ENCODE measurements at places on chromosomes 2 and 18.

DNA sequence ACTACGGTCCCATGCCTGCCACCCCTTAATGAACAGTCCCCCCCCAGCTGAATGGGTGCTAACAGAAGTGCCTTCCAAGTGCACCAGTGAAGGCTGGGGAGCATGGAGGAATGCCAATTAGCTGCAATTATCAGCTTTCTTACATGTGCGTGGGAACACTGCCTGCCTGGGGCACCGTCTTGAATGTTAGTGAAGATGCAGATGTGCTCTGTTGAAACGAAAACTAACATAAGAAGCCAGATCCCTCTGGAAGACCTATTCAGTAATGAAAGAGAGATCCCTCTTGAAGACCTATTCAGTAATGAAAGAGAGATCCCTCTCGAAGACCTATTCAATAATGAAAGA is 154.5 kb downstream of the CLIP4 start:
- DNase-seq: no peak

DNA sequence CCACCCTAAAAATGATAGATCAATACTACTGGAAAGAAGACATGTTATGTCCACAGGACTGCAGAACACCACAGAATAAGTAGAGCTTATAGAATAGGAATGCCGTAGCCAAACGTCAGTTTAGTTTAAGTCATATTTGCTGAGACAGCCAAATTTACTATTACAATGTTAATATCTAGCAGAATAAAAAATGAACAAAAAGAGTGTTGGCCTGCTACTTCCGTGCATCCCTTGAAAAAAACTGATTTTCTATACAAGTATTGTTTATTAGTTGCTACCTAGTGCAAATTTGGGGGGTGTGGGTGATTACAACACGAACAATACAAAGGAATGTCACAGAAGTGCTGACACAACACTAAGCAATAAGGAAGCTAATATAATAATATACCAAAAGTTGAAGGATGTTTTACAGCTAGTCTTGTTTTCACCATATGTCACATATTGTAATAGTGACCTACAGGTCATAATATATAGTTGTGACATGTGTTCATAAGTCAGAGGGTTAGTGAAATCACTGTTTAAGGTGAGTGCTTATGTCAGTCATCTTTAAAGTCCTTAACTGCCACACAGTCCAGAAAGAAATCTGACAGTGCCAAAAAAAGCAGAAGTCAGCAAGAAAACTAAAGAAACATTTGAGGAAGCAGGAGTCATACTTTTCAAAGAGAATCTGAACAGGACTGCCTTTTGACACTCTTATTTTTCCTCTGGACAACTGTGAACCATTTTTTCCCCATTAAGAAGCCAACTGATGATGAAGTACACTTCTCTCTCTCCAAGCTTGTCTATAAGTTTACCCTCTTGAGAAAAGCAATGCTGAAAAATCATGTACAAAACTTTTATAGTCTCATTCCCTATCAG is 376.4 kb downstream of the ZEB2 start:
- DNase-seq: no peak

DNA sequence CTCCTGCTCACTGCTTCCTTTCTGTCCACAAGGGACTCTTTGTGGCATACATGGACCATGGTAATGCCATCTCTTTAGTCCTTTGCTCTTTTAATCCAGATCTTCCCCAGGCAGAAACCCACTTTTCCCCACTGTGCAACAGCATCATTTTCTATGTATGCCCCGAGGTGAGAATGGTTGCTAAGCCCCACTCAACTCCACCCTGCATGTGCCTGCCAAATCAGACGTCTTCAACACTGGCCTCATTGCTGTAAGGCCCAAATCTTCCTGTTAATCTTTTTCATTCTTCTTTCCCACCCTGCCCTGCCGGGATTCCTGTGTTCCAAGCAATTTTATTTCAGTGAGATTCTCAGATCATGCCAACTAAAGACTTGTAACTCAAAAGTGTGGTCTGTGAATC is 328.4 kb downstream of the PAX3 start:
- DNase-seq: no peak

DNA sequence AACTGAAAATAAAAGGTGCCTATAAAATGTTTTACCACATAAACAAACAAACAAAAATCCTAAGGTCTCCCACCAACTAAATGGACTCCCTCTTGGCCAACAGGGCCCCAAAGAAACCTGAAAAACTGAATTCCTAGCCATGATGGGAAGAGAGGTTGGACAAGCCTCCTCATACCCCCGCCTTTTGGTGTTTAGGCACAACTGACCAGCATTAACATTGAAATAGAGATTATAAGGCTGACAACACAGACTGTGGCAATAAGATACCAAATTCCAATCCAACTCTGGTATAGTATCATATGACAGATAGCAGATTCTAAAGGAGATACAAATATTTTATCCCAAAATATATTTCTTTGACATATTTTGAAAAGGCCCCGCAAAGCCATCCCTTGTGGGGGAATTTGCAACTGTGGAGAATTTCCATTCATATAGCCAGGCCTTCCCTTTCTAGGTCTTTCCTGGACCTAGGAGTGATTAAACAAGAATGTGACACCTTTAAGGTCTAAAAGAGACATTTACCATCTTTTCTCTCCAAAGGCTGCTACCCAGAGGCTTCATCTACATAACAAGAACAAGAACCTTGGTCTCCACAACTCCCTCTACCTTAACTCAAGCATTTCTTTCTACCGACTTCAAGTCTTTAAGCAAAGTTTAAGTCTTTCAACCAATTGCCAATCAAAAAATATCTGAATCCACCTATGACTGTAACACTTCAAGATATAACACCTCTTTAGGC is 80.0 kb downstream of the CHN1 start:
- no peak for DNase-seq

DNA sequence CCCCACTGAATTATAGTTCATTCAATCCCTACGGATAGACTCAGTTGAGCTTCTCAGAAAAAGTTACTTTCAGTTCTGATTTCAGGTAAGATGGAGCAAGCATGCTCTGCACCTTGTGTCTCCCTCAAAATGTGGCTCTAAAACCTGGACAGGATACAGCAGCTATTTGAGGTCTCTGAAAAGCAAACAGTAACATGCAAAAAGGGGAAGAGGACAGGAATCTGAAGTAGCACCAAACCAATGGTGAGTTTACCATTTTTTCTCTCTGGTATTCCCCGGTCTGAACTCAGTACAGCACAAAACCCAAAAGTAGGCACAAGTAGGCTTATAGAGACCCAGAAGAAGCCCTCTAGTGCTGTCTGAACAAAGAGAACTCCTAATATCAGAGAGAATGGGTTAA is 34.1 kb downstream of the LANCL1 start:
- no peak for DNase-seq

- DNase-seq: no peak
Measured at GRCh38 chr2:86825693-86826381, 35.1 kb upstream of the CD8A start.

DNA sequence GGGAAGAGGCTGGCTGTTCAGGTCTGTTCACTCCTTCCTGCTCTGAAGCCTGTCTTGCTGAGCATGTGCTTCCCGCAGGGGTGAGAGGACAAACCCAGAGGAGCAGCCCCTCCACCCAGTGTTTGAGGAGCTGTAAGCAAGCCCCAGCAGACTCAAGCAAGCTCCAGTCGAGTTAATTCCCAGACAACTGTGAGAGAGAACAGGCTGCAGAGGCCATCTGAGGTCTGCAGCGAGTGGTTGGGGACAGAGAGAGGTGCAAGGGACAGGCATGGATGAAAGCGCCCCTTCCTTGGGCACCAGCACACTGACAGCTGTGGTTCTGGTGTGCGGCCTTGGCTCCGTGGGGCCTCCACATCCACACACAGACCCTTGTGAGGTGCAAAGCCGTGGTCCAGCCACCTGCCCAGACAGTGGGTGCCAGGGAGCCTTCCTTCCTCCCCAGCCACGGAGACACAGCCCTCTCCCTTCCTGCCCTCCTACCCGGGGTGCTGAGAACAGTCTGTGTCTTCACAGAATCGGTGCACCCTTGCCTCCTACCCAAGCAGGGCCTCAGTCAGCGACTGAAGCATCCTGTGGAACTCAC is 36.2 kb downstream of the MAL start:
- no peak for DNase-seq

- DNase-seq: no peak
Measured at GRCh38 chr2:11842336-11842735, 95.9 kb downstream of the LPIN1 start.

DNA sequence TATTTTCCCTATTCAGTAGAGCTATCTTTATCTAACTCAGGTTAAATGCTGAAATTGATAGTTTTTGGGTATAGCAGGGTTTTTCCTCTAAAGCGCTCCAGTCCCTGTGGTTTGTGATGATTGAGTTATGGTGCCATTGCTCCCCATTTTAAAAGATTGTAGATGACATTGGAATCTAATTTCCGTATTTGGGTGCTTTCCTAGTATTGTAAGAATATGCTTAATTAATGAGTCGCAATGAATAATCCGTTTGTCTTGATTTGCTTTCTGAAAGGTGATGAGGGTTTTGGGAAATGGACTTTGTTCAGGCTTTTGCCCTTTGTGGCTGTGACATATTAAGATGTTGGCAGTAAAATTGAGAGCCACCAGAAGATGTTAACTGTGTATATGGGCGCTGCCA is 3.9 kb downstream of the RPS7 start:
- DNase-seq: no peak

DNA sequence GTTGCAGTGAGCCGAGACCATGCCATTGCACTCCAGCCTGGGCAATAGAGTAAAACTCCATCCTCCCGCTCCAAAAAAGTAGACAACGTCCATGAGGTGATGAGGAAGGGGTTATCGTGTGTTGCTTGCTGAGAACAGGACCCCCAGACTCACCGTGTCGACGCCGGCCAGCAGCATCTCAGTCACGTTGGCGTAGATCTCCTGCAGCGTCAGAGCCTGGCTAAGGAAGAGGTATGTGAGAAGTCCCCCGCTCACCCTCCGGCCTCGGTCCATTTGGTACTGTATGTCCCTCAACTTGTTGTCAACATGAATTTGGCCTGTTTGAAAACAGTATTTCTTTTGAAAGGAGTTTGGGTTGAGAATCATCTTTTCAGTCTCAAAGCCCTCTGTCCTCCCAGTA is 20.9 kb downstream of the CYP27C1 start:
- no peak for DNase-seq

DNA sequence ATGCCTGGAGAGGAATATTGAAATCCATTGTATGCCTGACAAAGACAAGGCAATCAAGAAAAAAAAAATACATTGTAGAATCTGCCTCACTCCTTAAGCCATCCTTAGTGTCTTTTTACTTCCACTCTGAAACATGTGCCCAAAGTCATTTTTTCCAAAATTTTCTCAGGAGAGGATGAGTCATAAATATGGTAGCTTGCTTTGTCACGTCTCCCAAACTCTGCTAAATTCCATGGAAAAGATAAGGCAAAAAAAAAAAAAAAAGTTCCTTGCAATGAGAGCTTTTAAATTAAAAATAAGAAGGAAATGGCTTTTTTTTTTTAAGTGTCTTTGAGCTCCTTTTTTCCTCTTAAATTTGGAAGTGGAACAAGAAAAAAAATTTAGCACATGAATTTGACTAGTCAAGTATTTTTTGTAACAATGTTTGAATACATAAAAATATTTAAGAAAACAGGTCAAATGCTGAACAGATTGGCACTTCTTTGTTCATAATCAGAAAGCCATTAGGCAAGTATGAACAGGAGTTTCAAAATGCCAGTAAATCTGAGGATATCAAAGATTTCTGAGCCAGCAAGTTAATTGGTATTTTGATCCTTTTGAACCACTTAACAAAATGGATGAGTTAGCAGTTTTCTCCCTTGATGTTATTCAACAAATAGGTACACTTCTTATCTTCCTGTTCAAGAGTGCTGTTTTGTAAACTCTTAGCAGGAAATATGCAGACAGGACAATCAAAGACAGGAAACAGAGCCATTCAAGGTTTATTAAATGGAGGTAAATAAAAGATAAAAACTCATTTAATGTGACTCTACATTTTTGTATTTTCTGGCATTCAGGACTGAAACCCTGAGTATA is 247.3 kb upstream of the SP5 start:
- no peak for DNase-seq

DNA sequence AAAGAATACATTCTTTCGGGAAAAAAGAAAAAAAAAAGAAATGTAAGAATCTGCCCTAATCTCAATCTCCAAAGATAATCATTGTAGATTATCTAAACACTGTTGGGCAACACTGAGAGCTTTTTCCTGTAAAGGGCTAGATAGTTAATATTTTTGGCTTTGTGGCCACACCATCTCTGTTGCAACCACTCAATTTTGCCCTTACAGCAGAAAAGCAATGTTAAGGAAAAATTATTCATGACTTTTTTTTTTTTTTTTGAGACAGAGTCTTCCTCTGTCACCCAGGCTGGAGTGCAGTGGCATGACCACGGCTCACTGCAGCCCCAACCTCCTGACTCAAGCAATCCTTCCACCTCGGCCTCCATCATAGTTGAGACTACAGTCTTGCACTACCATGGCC is 17.3 kb upstream of the FZD5 start:
- no peak for DNase-seq

DNA sequence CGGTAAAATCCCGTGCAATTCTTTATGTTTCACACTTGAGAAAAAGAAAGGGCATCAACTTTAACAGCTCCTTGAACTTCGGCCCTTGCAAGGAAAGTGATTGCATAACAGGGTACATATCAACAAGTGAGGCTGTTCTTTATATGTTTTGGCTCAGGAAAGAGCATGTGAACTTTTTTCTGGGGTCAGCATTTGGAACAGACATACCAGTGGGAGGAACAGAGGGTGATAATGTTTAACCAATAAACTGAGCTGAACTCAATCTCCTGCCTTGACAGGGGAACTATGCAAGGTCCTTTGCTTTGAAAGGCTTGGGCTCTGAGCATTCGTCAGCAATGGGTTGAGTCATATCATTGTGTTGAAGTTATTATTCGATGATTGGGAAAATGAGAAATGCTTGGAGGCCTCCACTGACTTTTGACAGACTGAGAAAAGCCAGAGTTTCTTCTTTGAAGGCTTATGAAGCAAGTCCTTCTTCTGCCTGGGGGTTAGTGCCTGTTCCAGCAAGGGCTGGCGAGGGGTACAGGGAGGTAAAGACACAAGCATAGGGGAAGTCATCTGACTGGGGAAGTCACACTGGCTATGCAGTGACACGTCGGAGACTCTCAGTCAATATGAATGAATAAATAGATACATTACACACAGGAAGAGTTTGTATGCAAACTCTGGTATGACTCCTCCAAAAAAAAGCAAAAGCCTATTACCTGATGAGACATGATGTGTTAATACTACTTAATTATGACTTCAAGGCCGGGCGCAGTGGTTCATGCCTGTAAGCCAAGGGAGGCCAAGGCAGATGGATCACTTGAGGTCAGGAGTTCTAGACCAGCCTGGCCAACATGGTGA is 57.2 kb downstream of the CYB5A start:
- no peak for DNase-seq

DNA sequence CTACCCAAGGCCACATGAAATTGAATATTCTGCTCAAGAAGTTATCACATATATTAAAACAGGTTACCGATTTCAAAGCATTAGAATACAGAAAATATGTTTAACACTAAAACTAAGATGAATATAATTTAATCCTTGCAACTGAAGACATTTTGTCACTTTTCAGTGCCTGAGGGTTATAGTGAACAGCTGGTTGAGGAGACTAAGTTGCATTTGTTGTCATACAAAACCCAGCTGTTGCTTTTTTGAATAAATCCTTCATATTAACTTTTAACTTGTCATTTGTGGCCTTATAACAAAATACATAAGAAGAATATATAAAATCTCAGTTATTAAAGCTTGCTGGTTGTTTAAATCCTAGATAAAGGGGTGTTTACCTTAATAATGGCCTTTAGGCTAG is 37.5 kb downstream of the RBKS start:
- DNase-seq: no peak

Data from GM12892 (cell line).